ENCODE measurements at places on chromosomes 3 and 15.

DNA sequence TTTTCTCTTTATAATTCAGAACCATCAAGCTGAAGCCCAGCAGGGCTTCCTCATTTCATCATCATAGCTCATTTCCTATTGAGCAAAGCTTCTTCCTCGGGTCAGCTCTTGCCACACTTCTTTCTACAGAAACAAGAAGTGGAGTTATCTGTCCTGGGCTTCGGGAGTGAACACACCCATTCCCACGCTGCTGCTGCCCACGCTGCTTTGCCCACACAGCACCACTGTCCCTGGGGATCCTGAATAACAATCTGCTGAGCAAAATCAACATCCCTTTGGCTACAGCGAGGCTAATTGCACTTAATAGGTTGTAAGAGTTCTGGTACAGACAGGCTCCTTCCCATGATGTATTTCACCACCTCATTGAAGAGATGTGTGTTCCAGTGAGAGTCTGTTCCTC, 23.7 kb downstream of the CEP19 start:
- DNase-seq, result no peak

- no peak for DNase-seq
These were observed 74.3 kb downstream of the DGKG start for GRCh38 chr3:186287711-186288110.

DNA sequence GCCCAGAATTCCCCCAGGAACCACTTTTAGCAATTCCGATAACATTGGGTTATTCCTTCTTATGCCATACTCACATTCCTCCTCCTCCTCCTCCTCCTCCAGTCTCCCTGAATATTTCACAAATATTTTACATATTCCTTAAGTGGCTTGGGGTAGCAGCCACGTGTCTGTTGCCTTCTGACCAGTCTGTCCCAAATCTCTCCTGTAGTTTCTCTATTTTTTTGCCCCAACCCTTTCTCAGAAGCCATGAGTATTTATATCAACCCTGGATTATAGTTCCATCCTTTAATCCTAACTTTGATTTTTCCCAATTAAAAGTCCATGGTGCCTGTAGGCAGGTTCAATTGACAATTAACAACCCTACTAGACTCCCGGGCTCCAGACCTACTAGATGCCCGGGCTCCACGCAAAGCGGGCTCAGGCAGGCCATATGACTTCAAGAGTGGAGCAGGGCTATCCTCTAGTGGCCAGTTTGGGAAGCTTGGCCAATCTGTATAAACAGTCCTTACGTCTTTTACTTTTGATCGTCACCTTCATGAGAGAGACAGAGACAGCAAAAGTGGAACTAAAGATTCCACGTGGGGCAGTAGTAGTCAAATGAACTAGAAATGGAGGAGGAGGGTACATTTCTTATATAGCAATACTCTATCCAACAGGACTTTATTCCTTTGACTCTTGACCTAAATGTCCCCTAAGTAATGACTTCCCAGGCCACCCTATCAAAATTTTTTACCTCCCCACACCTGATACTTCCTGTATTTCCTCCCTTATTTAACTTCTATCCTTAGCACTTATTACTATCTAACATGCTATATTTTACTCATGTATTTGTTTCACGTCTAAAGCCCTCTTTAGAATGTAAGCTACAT, 69.7 kb downstream of the USF3 start:
- peak; percentile 12 for DNase-seq

DNA sequence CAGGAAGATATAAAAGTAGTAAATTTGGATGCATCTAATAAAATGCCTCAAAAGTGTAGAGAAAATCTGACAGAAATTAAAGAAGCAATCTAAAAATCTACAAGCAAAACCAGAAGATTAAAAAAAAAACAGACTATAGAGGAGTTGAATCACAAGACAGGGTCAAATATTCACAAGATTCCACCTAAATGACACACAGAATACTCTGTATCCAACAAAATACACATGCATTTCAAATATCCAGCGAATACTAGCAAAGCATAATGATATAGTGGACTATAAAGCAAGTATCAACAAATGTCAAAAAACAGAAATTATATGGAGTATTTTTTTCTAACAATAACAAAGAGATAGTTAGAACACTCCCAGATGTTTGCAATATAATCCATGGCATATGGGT, 20.5 kb upstream of the ACTC1 start:
- DNase-seq, result no peak

- no peak for DNase-seq
These were observed 6.9 kb upstream of the CA12 start for GRCh38 chr15:63388511-63388910.

All from anterior cingulate cortex (tissue), 58 donors.